ENCODE measurements at places on chromosomes 12 and 14.

DNA sequence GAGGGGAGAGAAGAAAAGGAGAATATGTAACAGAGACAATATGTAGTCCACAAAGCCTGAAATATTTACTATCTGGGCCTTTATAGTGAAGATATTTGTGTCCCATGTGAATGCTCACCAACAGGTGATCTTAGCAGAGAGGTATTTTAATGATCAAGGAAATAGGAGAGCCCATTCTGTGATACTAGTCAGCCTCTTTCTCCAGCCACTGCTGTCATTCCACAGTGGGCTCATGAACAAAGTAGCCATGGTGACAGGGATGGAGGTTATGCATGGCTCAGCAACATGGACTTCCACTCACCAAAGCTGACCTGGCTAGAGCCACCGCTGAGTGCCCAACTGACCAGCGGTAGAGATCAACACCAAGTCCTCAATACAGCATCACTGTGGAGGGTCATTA lies 58.2 kb downstream of the OSBPL8 start:
- DNase-seq, result no peak

DNA sequence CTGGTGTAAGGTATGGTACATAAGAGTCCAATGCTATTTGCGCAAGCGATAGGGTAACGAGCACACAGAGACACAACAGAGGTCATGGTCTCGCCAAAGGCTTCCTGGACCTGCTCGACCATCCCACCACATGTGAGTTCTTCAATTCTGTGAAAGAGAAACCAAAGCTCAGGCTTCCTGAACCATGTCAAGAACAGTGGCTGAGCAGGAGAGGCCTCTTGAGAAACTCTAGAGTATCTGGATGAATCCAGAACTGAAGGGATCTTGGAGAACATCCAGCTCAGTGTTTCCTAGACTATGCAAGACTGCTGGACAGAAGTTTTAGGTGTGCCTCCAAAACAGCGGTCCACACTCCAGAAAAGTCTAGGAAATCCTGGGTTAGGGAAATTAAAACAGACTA lies 114.5 kb downstream of the TRAFD1 start:
- DNase-seq, result no peak

- DNase-seq, result no peak
Observed at GRCh38 chr14:95408731-95409476, 89.2 kb upstream of the CLMN start.

GRCh38 chr12:49985981-49986380 lies 13.2 kb downstream of the AQP6 start:
- DNase-seq, result no peak

GRCh38 chr14:94384342-94384741 lies 4.1 kb downstream of the SERPINA1 start:
- no peak for DNase-seq

- DNase-seq, result no peak
Observed at GRCh38 chr12:87117526-87117925, 861.3 kb upstream of the MGAT4C start.

GRCh38 chr12:113727651-113728061 lies 238.5 kb downstream of the RBM19 start:
- DNase-seq, result no peak

DNA sequence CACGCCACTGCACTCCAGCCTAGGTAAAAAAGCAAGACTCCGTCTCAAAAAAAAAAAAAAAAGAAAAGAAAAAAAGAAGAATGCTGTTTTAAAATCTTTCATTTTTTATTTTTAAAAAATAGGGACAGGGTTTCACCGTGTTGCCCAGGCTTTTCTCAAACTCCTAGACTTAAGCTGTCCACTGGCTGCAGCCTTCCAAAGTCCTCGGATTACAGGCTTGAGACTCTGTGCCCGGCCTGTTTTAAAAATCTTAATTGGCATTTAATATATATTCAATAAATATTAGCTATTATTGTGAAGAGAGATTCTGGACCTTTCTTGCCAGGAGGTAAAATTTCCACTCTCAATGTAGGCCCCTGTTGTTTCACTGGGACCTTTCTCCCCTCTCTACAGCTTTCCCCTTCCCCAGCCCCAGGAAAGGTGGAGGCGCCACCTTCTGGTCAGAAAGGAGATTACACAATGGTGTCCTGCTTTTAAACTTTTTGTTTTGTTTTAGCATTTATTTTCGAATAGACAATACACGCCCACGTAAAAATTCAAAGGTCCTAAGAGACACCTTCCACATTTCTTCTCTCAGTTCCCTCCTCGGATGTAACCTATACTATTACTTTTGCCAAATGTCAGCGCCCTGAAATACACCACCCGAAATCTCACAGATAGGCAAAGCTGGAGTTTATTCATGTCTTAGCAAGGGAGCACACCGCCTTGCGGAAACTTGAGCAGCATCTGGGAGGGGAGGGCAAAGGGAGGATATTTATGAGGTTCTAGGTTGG lies 23.8 kb upstream of the PHC1 start:
- peak; percentile 61 for DNase-seq

DNA sequence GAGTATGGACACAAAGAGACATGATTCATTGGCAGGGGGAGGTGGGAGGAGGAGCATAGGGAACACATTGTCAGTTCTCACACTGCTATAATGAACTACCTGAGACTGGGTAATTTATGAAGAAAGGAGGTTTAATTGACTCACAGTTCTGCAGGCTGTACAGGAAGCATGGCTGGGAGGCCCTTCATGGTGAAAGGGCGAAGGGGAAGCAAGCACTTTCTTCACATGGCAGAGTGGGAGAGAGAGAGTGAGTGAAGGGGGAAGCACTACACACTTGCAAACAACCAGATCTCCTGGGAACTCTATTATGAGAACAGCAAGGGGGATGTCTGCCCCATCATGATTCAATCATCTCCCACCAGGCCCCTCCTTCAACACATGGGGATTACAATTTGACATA lies 391.8 kb downstream of the BMP4 start:
- no peak for DNase-seq

DNA sequence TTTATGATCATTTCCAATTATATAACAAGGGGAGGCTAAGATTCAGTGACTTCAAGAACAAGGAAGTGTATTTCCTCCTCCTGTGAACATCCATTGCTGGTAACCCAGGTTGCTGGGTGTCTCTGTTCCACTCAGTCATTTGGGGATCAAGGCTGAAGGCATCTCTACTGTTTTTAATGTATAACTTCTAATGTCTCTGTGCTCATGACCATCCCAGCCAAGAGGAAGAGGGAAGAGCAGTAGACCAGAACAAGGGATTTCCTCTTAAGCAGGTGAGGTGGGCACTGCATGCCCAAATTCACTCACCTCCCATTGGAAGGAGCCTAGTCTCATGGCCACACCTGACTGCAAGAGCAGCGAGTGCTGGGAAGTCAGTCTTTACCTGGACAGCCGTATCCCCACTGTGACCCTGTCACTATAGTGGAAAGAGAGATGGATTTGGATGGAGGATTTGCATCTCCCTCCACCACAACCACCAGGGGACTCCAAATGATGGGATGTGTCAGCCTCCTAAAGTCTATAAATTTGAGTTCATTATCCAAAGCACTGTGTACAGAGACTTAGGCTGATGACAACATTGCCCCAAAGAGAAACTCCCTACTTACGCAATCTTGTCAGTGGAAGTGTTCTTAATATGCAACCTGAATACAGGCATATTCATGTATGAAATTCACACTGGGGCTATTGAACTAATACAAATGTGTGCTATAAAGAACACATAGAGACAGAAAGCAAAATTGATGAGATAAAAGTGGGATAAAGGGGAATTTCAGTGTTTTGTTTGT lies 368.7 kb downstream of the TMEM132D start:
- DNase-seq, result no peak

DNA sequence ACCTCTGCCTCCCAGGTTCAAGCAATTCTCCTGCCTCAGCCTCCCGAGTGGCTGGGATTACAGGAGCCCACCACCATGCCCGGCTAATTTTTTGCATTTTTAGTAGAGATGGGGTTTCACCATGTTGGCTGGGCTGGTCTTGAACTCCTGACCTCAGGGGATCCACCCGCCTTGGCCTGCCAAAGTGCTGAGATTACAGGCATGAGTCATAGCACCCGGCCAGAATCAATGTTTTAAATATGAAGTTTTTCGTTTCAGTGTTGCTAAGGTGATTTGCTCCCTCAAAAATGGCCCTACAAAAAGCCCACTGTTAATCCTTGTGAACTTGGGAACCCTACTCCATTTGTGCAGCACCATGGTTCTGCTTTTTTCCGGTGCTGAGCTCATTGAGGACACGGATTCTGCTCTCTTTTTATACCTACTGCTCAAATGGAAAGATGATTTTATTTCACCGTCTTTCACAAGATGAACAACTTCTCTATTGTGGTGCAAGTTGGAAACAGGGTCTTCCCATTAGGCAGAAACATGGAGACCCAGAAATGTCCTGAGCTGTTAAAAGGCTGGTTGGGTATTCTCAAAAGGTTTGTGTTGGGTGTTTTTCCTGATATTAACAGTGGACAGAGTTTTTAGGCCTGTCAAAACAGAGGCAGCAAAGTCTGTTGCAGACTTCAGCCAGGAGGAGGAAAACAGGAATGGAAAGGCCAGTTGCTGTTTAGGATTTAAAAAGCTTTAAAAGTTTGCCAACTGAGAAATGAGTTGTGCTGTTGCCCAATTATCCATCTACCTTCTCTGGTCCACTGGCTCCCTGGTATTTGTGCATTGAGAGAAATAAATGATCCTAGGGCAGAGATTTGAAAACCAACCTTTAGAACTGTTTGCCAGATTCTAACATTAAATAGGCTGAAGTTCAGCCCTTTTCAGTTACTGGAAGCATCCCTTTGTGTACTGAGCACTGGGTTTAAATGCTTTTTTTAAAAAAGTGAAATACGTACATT lies 85.8 kb downstream of the ATP23 start:
- DNase-seq, result no peak

- peak; percentile 15 for DNase-seq
Observed at GRCh38 chr14:99524804-99525698, 43.8 kb downstream of the CCNK start.

- DNase-seq, result no peak
Observed at GRCh38 chr12:62158461-62159360, 101.5 kb upstream of the USP15 start.

DNA sequence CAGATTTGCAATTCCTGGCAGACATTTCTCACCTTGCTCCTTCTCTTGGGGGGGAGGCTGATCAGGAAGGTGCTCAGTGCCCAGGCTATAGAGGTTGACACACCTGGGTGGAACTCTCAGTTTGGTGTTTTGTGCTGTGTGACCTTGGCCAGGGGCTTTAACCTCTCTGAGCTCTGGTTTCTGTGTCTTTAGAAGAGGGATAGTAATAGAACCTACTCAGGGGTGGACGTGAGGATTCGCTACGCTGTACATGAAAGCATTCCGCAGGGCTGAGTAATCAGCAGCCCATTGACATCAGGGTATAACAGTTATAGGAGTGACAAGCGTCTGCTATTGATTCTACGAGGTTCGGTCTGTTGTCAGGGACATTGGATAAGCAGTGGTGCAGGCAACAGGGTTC lies 98.1 kb downstream of the PHETA1 start:
- DNase-seq, result no peak

- peak; percentile 47 for DNase-seq
Observed at GRCh38 chr12:1529862-1530591, 64.4 kb downstream of the FBXL14 start.

DNA sequence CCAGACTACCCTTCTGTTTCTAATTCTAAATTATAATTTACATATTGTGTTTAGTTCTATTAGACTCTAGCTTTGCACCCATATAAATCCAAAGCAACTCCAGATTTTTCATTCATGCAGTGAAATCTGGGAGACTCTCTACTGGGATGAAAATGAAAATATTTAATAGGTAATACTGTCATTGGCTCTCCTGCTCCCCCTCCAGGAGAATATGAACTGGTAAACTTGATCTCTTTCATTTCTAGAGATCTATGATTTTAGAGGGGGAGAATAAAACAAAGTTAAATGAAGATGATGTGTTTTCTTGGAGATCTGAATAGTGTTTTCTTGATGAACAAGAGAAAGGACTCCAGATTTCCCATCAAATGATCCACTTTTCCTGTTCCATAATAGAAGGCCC lies 104.3 kb upstream of the TMCC3 start:
- no peak for DNase-seq

DNA sequence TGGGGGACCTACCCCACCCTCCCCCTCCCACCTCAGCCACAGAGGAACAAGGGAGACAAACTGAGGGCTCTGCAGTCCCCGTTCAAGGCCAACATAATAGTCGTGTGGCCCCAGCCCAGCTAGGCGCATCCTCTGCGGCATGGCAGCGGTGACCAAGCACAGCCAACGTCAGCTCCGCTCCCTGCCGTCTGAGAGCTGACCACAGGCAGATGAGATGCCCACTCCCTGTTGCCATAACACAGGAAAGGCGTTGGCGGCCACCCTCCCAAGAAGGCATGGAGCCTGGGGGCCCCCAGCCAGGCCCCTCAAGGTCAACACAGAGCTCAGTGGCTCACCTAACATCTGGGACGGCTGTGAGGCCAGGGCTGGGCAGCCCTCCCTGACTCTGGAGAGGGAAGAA lies 32.6 kb upstream of the UBC start:
- no peak for DNase-seq

- DNase-seq, result no peak
Observed at GRCh38 chr12:31362759-31363415, 36.9 kb upstream of the SINHCAF start.

GRCh38 chr14:100107236-100107635 lies 42.0 kb downstream of the EVL start:
- no peak for DNase-seq

- DNase-seq, result peak; percentile 80
Observed at GRCh38 chr12:132559652-132560363, 50.6 kb downstream of the LRCOL1 start.

- DNase-seq, result no peak
Observed at GRCh38 chr12:45433441-45433868, 217.6 kb downstream of the ANO6 start.

DNA sequence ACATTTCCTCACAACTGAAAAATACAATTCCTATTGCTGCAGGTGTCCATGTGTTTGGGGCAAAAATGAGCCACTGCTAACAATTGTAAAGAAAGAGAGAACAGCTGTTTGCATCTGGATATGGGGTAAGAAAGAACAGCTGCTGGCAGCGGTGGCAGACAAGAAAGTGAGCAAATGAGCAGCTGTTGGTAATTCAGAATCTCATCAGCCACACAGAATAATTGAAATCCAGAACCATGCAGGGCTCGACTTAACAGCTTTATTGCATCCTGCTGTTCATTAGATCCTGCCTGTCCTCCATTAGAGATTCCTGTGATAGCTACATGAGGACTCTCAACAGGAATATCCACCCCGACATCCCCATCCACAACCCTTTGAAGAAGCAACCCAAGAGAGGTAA lies 62.5 kb upstream of the TSPAN8 start:
- no peak for DNase-seq

DNA sequence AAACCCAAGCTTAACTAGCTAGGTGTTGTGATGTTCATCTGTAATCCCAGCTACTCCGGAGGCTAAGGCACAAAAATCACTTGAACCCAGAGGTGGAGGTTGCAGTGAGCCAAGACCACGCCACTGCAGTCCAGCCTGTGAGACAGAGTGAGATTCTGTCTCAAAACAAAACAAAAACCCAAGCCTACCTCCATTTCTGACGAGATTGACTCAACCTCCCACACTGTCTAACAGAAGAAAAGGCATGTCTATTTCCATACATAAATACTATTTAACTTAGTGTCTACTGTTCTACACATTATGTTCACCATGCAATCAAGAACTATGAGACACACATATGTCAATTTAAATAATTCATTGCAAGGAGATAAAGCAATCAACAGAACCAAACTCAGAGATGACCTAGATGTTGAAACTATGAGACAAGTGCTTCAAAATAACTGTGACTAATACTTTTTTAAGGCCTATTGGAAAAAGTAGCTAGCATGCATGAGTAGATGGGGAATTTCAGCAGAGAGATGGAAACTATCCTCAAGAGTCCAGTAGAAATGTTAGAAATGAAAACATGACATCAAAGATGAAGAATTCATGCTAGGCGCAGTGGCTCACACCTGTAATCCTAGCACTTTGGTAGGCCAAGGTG lies 75.9 kb upstream of the DHRS4 start:
- no peak for DNase-seq

All from glutamatergic neuron (in vitro differentiated cells).